ENCODE measurements at places on chromosomes 3 and 15.

DNA sequence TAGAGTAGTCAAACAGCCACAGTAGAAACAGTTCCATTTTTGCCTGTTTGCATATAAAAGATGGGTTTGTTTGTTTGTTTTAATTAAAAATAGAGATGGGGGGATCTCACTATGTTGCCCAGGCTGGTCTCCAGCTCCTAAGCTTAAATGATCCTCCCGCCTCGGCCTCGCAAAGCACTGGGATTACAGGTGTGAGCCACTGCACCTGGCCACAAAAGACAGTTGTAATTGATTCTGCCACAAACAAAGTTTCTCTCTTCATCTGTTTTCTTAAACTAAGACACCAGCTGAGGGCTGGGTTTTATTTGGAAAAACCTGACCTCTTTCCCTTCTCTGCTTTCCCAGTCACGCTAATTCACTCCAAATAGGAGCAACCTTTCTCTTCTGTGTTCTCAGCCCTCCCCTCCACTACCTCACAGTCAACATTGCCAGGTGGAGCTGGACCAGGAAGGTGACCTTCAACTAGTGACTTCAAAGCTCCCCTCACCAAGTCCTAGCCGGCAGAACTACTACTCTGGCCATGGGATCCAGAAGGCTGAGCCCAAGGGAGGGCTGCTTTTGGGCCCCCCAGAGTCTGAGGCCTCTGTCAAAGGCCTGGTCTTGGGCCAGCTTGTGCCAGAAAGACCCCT lies 1.5 kb upstream of the IDH2 start:
- DNase-seq = no peak

GRCh38 chr3:162938083-162938482 lies 1441.5 kb downstream of the OTOL1 start:
- no peak for DNase-seq

DNA sequence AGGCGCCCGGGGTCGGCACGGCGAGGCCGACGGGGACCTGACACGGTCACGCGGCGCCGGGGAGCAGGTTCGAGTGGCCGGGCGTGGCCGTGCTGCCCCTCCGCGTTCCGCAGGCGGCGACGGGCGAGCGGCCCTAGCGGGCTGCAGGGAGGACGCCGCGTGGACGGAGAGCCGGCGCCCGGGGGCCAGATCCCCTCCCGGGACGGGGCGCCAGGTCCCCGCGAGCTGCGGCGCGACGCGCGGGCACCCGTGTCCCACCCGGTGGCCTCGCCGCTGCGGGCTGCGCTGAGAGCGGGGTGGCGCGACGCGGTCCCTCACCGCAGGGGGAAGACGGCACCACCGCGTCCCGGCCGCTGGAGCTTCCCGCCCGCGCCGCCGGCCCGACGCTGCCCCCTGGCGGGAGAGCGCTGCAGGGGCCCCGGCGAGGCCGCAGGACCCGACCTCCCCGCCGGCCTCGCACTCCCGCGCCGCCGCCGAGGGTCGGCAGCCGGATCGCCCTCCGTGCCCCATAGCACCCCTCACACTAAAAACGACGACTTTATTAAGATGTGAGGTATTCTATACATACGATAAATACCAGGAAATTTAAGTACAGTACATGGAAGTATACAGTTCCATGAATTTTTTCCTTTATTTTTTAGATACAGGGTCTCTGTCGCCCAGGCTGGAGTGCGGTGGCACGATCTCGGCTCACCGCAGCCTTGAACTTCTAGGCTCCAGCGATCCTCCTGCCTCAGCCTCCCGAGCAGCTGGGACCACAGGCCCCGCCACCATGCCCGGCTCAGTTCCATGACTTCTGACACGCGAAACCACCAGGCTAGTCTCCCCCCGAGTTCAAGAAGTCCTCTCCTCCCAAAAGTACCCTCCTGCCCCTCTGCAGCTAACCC lies 1.3 kb upstream of the PIGZ start:
- DNase-seq = no peak

DNA sequence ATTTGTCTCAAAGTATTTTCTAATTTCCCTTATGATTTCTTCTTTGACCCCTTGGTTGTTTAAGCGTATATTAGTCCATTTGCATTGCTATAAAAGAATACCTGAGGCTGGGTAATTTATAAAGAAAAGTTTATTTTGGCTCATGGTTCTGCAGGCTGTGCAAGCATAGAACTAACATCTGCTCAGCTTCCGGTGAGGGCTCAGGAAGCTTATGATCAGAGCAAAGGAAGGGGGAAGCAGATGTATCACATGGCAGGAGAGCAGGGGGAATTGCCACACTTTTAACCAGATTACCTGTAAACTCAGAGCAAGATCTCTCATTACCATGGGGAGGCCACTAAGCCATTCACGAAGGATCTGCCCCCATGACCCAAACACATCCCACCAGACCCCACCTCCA lies 148.2 kb downstream of the PDE8A start:
- DNase-seq = no peak

DNA sequence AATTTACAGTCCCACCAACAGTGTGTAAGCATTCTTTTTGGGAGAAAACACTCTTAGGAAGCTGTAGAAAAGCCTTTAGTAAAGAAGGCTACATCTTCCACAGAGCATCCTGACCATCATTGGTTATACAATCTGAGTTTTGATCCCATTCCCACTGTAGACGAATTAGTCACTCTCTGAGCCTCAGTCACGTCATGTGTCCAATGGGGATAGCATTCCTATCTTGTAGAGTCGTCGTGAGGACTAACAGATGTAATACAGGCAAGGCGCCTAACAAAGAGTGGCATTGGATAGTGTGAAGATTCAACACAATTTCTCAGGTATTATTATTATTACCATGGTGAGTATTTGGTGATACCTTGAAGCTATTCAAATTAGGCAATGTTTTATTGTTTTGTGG lies 44.0 kb upstream of the ALDH1A3 start:
- no peak for DNase-seq

DNA sequence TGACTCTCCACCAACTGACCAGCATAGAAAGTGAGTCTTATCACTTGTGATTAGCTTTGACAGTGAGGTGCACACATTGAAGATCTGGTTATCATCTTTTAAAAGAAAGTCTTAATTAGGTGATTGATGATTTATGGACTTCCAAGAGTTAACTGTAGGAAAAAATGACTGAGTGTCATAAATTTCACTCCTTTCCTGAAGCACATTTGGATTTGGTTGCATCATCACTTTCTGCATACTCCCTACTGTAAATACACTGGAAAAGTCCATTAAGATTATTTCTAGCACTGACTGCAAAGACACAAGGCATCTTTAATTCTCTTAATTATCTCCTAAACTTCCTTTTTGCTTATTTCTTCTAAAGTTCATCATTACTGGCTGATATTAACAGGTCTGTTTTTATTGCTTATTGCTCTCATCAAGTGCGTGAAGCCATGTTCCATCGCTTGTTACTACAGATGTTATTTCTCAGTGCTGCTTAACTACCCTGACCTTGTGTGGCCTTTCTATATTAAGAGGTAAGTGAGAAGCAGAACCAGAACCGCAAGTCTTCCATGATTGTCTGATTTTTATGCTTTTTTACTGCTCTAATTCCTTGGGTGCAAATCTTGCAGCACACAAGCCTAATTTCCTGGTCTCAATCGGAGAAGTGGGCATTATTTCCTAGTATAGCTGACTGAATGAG lies 153.2 kb downstream of the MEIS2 start:
- no peak for DNase-seq

- DNase-seq = no peak
Measured at GRCh38 chr15:60523056-60523455, 44.1 kb upstream of the ICE2 start.

DNA sequence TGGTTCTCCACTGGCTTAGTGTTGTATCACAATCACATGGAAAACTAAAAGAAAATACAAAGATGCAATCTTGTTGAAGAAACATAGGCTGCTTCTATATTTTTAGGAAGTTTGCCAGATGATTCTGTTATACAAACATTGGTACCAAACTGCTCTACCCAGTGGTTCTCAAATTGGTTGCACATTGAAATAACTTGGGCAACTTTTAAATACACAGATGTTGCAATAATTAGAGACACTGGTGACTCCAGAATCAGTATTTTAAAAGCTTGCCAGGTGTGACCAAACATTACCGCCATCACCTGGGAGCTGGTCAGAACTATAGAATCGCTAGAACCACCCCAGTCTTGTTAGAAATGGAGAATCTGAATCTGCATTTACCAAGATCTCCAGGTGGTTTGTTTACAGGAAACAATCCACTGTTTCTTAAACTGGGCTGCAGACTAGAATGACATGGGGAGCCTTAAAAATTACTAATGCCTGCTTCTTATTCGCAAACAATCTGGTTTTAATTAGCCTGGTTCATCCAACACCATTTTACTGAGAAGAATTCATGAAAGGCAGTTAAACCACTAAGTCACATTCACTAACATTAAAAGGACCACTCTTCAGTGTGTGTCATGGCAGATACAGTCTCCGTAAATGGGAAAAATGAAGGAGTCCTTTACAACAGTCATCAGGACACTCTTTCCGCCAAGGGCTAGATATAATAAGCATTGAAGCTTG lies 76.5 kb downstream of the ACAP2 start:
- no peak for DNase-seq

DNA sequence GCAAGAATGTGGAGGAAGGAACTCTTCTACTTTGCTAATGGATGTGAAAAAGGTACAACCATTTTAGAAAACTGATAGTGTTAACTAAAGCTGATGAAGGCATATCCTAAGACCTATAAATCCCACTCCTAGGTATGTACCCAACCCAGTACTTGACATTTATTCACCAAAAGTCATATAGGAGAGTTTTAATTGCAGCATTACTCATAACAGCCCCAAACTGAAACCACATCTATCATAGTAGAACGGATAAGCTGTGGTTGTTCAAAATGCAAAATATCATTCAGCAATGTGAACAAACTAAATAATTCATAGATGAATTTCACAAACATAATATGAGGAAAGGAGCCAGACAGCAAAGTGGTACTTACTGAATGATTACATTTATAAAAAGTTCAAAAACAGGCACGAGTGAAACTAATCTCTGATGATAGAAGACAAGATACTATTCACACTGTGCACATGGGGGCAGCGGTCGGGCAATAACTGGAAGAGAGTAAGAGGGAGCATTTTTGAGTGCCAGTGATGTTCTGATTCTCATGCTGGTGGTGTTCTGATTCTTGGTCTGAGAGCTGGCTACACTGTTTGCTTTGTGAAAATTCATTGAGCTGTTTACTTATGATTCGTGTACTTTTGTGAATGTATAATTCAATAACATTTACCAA lies 34.3 kb downstream of the GOLIM4 start:
- DNase-seq = no peak

- no peak for DNase-seq
Measured at GRCh38 chr3:45677033-45677446, 12.2 kb upstream of the SACM1L start.

GRCh38 chr15:39998511-39999077 lies 40.4 kb downstream of the SRP14 start:
- DNase-seq = no peak

DNA sequence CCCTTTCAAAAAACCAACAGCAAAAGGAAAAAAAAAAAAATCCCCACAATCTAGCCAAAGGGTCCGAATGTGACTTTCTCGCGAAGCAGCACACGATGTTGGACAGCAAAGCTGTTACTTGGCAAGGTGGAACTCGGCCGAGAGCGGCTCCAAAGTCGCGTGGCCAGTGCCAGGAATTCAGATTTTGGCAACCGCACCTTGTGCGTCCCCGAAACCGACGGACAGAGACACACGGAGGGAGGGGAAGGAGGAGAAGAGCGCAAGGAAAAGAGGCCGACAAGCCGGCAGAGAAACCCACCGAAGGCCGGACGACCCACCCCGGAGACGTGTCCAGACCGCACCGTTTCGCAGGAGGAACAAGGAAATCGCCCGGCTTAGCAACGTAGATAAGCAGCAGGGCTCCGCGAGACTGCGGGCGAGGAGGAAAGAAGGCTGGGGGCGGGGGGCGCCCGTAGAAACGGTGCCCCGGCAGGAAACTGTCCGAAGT lies 517.3 kb downstream of the MECOM start:
- DNase-seq = no peak

DNA sequence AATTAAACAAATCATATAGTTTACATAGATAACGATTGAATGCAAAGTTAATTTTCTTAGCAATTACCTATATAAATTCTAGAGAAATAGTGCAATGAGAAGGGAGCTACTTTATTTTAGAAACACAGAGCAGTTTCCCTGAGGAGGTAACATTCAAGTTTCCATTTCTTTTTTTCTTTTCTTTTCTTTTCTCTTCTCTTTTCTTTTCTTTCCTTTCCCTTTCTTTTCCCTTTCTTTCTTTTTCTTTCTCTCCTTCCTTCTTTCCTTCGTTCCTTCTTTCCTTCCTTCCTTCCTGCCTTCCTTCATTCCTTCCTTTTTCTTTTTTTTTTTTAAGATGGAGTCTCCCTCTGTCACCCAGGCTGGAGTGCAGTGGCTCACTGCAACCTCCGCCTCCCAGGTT lies 417.3 kb downstream of the NLGN1 start:
- no peak for DNase-seq

DNA sequence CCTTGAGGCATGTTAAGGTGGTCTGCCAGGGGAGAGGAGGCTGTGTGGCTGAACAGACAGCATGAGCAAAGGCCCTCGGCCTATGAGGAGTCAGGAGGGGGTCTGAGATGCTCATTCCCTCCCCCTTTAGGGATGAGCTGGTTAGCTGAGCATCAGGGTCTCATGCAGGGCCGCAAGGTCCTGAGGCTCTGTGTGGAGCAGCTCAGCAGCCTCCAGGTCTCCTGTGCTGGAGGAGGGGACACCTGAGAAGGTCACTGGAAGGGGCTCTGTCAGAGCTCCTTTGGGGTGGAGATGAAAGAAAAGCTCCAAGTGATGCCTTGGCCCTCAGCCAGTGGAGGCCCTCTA lies 67.1 kb downstream of the RASGRF1 start:
- no peak for DNase-seq

GRCh38 chr15:88472225-88472624 lies 4.7 kb downstream of the MRPS11 start:
- DNase-seq = no peak

- no peak for DNase-seq
Measured at GRCh38 chr3:170301405-170301804, 56.1 kb upstream of the SKIL start.

GRCh38 chr15:37789881-37790280 lies 144.6 kb upstream of the TMCO5A start:
- no peak for DNase-seq

DNA sequence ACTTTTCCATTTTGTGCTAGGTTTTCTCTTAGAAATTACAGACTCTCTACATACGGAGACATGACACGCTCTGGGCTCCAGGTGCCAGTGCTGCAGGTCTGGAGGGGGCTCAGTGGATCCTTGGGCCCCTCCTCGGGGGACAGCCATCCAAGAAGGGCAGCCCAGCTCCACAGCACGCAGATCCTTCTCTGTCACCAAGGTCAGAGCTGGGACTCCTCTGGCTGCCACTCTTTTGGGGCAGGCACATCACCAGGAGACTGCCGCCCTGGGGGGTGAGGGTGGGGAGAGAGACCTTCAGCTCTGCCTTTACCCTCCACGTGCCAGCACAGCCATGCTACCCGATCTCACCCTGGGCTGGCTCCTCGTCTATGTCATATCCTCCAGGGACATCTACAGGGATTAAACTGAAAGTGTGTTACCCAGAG lies 65.6 kb downstream of the ATP10A start:
- no peak for DNase-seq

DNA sequence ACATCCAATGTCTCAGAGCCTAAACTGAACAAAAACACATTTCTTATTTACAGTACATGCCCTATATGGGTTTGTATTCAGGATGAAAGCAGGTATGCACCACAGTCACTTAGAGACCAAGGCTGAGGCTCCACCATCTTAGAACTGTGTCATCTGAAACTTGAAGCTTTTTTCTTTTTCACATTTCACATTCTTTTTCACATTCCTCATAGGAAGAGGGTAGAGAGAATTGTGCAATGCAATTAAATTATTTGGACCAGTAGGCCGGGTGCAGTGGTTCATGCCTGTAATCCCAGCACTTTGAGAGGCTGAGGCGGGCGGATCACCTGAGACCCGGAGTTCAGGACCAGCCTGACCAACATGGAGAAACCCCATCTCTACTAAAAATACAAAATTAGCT lies 591.0 kb downstream of the MECOM start:
- no peak for DNase-seq
